Osteocyte (in vitro differentiated cells): ENCODE measurements at places on chromosomes 5 and 9. TPM values are rescaled to one million over a fixed set of nuclear protein-coding genes. Genes with fewer than 3 reads are reported as not detected.

Gene MAML1
- total RNA-seq, result 33.1 and 34.1 TPM in 2 replicates

Gene LCN1
- total RNA-seq, result not detected in 2 replicates

Gene SLC36A2
- total RNA-seq, result not detected in 2 replicates

Gene SAXO1
- not detected in 2 replicates for total RNA-seq

Gene PCDHA1
- total RNA-seq, result not detected in 2 replicates

Gene OR13F1
- total RNA-seq, result not detected in 2 replicates

Gene ENTREP1
- total RNA-seq, result 0.24 and 0.26 TPM in 2 replicates

Gene GPR21
- total RNA-seq, result 3.4 and 4.3 TPM in 2 replicates

Gene GFI1B
- not detected in 2 replicates for total RNA-seq

Gene IRX1
- total RNA-seq, result 11.8 and 12.0 TPM in 2 replicates

Gene SPTAN1
- total RNA-seq, result 355 and 365 TPM in 2 replicates

Gene GABRP
- total RNA-seq, result not detected in 2 replicates

Gene MARCHF11
- total RNA-seq, result not detected in 2 replicates

Gene CCDC152
- total RNA-seq, result not detected in 2 replicates

Gene IFNA21
- not detected in 2 replicates for total RNA-seq

Gene HK3
- total RNA-seq, result not detected in 2 replicates

Gene CCL21
- total RNA-seq, result not detected in 2 replicates
